ENCODE measurements at places on chromosomes 7 and 10.

GRCh38 chr7:80186721-80187120 is 52.1 kb downstream of the GNAI1 start:
- no peak for DNase-seq

DNA sequence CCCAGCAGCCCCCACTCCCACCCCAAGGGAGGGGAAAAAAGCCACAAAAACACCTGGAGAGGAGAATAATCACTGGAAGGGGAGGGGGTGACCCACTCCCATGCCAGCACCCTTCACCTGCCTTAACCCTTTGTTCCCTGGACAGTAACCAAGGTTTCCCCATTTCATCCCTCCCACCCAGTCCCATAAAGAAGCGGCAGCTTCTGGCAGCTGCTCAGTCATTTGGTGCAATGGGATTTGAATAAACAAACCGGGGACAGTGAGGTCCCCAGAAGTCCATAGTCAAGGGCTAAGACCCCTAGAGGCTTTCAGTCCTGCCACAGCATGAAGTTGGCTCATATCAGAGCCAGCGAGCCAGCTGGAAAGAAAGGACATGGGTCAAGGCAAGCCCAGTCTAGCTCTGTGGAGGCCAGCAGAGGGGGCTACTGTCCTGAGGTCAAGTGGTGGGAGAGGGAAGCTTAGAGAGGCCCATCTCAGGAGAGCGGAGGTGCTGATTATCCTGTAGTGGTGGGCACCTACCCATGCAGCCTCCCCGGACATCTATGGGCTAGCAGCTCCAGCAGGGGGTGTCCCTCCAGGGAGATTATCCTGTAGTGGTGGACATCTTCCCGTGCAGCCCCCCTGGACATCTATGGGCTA is 58.9 kb upstream of the LBX1 start:
- DNase-seq = peak; percentile 25

DNA sequence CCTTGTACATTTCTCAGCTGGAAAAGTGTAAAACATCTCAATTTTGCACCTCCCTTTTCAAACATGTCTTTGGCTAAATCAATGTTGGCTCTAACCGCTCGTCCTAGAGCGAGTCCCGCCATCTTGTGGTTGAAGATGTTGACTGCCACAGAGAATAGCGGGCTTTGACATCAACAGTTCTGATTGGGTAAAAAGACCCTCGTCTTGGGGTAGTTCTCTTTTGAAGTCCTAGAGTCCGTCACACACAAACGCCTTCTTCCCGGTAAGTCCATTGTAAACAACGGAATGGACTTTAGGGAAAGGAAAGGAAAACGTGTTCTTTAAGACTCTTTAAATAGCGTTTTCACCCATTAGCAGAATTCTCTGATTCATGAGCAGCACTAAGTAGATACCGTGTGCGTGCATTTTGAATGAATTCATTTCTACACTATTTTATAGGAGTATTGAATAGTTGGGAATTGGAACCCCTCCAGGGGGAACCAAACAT is 452 bp upstream of the RPP30 start:
- DNase-seq = peak; percentile 39

- DNase-seq = peak; percentile 31
Measured at GRCh38 chr10:113961182-113962031, 82.3 kb upstream of the ADRB1 start.

- no peak for DNase-seq
Measured at GRCh38 chr7:22935269-22935668, 78.7 kb downstream of the HYCC1 start.

DNA sequence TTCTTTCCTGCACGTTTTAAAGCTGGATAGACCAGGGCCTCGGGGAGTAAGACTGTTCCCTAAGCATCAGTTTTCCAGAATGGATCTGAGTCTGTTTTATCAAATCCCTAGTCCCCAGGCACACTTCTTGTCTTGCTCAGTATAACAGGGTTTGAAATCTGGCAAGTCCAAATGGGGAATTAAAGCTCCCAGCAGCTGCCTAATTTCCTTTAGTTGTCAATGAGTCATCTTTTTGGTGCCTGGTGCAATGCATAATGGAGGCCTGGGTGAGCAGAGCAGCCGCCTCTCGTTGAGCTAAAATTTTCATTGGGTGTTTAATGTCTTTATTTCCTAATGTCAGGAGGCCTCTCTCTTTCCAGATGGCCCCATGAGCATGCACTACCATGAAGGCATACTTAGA is 87.9 kb downstream of the STRA8 start:
- no peak for DNase-seq

DNA sequence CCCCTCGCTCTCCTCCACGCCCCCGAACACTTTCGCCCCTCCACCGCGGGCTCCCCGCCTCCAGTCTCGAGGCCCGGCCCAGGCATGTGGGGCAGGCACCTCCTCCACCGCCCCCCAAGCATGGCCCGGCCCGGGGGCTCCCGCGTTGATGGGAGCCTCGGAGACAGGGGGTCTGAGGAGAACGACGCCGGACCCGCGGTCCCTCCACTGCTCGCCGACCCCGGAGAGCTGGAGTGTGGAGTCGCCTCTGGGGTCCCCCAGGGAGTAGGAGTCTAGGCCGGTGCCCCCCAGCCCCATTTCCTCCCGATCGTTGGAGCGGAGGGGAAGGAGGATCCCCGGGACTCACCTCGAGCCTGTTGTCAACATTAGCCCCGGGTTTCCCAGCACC is 206 bp downstream of the UPF2 start:
- DNase-seq = peak; percentile 63

GRCh38 chr10:35271086-35271858 is 65.0 kb upstream of the CCNY start:
- no peak for DNase-seq

DNA sequence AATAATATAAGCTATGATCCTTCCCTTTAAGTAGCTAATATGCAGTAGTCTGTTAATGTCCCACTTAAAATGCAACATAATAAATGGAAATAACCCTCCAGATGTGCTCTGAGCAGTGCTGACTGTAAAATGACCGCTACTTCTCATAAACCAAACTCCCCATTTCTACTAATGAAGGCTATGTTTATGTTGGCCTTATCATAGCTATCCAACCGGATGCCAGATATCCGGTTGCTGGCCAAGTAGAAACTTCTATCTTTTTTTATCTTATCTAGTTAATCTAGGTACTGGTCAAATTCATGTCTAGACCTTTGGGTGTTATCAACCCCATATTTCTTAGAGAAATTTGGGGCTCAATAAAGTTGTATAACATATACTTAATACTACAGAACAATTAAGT is 56.6 kb downstream of the CHRM2 start:
- DNase-seq = no peak

DNA sequence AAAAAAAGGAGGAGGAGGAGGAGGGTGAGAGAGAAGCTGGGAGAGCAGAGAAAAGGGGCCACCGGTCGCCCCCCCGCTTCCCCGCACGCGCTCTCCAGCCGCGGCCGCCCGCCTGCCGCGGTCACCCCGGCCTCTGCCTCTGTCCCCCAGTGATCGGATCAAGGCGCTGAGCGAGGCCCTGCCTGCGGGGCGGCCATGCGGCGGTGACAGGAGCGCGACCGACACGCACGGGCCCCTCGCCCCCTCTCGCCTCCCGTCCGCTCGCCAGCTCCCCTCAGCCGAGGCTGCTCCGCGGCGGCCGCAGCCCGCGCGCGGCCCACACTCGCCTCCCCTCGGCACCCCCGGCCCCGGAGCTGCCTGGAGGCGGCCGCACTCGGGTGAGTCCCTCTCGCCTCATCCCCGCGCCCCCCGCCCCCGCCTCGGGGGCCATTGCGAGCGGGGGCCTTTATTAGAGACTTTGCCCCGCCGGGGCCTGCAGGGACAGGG is at the start of gene GTF2I:
GTF2I (plus strand) TSS at position 27 of the 486 bp plus-strand sequence. CDS start 31,411 bp downstream, outside the sequence.
- no peak for DNase-seq

DNA sequence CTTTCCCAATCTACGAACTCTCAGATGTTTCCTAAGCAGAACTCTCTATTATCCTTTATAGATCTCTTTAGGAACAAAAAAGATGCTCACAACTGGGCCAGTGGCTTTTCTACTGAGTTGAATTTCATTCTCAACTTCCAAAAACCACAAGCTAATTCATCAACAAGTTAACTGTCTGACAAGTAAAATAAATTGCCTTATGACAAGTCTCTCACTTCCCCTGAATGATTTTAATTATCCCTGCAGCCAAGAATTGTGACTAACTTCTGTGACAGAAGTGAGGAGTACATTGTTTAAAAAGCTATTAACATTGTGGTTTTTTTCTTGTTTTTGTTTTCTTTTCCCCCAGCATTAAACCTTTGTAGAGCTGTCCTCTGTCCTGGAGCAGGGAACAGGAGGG is 343.1 kb downstream of the HPSE2 start:
- DNase-seq = no peak

- DNase-seq = no peak
Measured at GRCh38 chr10:74988054-74988775, 123.2 kb upstream of the SAMD8 start.

- DNase-seq = peak; percentile 36
Measured at GRCh38 chr10:77926566-77927401, at the start of gene DLG5. DLG5 (minus strand) TSS chr10:77926755; CDS start chr10:77926520, 235 bp downstream.

DNA sequence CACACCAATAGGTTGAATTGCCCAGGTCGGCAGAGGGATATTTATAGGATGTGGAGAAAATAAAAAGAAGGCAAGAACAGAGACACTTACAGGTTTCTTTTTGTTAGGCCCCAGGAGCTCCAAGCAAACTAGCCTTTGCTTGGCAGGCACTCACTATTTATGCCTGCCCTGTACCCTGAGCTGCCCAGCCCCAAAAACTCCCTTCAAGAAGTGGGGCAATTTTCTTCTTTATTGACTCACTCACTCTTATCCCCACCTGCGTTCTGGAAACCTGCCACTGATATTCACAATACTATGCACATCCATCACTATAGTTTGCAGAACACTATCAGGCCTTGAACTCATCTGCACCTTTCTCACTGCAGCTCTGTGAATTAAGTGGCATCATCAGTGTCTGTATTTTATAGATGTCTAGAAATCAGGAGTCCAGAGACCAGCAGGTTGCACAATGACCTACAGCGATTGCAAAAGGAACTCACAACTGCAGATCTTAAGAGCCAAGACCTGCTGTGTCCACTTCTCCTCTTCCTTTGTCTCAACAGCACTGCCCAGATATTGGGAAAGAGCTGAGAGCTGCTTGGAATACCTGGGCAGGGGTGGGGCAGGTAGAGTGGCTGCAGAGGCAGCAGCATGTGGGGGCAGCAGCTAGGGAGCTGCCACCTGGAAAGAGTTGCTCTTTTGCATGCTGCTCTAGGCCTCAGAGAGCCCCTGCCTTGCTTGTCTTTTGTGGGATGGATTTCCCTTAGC is at the start of gene SFTPD:
SFTPD (minus strand) TSS at position 130 of the 747 bp plus-strand sequence. CDS start 2,446 bp downstream, outside the sequence.
- no peak for DNase-seq

- peak; percentile 86 for DNase-seq
Measured at GRCh38 chr7:150778738-150779301, 21.3 kb downstream of the TMEM176B start.

DNA sequence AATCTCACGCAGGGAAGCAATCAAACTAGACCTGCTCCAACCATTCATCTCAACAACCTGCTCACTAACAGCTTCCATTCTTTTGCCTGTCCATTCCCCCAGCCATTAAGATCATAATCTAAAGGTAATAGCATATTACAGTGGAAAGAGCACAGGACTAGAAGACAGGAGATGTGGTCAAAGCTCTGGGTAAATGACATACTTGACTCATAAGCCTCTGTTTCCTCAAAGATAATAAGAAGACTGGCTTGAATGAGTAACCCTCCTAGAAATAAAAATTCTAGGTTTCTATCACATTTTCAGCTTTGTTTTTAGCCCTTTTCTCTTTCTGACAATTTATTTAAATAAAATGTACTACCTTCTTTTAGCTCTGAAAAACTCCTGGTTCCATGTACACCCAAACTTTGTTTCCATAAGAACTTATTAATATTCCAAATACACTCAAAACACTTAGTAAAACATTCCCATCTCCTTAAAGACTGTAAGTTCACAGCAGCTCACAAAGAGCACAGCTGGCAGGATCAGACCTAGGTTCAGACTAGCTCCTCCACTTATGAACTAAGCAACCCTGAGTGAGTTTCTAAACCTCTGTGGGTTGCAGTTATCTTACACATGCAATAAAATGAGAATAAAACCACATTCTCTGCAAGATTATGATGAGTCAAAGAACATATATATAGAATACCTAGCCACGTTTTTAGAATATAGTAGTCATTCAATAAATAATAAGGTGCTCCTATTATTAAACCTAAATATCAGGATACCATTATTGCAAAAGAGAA is 11.6 kb downstream of the FAM204A start:
- DNase-seq = no peak

DNA sequence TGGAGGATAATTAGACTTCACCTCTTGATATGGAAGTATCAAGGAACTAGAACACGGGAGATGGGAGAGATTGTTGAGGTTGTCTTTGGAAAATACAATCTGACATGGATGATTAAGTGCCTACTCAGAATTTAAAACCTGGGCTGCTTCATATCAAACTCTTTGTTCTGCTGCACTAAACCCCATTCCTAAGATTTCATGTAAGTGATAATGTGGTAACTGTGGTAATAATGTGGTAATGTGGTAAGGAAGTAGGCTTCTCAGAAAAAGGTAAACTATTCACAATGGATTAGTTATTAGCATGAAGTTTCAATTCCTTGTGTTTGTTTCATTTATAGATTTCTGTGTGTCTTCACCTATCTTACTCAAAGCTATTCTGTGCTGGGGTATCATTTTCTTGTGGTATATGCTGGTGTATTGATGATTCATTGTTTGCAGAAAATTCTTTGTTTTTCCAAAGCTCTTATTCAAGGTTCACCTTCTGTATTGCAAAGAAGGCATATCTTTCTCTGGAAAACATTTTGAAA is 129.9 kb upstream of the TAC1 start:
- no peak for DNase-seq

DNA sequence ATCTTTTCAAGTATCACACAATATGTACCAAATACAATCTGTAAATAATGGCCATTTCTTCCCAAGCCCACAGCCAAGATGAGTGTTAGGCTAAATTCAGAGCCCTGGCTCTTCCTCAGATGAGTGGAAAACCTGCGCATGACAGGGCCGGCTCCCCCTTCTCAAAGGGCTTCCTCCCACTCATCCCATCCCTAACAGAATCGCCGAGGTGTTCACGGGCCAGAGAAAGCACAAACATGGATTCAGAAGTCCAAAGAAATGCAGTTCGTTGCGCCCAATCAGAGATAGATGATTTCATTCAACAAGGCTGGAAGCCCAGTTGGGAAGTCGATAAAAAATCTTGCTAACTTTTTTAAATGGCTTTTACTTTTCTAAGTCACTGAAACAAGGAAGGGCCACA is 121.8 kb downstream of the UBE2H start:
- DNase-seq = no peak

DNA sequence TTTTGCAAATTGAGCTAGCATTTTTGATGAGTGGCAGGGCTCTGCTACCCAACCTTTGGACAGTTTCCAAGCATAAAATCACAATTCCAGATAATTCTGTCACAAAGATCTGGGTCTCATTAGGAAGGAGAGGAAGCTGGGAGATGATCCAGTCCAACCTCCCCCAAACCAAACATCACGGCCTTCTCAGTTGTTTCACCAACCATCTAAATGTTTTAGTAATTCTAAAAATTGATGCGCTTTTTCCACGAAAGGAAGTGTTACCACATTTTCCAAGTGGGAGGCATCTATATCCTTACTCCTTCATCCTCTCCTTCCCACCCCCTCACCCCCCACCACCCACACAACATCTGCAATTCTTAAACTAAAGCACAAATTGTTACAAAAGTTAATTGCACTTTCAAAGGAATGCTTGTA is 108.3 kb downstream of the EGFR start:
- no peak for DNase-seq
